COR-L47 (cell line): ENCODE measurements at places on chromosomes 3 and 15.

GRCh38 chr15:32117122-32117521 lies 86.8 kb downstream of the CHRNA7 start:
- no peak for DNase-seq

DNA sequence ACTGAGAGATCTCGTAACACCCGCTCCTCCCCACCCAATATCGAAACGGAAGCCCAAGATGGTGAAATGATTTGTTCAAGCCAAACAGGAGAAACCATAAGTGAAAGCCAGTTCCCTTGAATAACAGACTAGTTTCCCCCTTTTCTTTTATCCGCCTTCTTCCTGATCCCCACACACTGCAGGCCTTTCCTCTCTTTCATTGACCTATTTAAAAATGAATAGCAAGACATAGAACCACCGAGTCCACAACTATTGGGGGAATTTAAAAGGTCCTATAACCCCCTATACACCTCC lies 382 bp upstream of the COX17 start:
- DNase-seq: no peak

GRCh38 chr3:119681279-119681678 lies 4.1 kb upstream of the COX17 start:
- DNase-seq: peak; percentile 33

GRCh38 chr3:73433079-73433478 lies 191.7 kb downstream of the PDZRN3 start:
- DNase-seq: no peak

GRCh38 chr3:142897807-142898206 lies 8.9 kb upstream of the PCOLCE2 start:
- no peak for DNase-seq

GRCh38 chr3:5144316-5144994 lies 22.4 kb downstream of the ARL8B start:
- no peak for DNase-seq

DNA sequence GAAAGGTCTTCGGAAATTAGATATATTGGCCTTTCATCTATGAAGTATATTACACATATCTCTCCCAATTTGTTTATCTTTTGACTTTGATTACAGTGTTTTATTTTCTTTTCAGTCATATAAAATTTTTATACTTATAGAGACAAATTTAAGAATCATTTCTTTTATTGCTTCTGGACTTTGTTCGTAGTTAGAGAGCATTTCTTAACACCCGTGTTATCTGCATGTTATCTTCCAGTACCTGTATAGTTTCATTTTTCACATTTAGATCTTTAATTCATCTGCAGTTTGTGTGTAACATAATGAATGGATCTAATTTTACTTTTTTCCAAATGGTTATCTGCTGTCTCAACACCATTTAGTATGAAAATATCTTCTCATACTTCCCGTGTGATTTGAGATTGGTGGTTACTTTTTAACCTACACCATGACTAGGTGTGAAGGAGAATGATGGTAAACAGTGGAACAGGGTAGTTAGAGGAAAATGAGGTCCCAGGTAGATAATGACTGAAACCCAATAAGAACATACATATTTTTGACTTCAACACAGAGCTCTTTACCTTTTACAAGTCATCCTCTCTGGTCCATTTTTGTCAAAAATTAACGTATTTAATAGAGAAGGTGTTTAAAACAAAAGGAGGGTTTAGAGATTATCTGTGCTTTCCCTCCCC lies 99.3 kb downstream of the LPP start:
- DNase-seq: no peak
